ENCODE measurements at places on chromosomes 7 and 10.
A peak's percentile ranks its signal among the peaks of the same experiment; 100 is the strongest.

DNA sequence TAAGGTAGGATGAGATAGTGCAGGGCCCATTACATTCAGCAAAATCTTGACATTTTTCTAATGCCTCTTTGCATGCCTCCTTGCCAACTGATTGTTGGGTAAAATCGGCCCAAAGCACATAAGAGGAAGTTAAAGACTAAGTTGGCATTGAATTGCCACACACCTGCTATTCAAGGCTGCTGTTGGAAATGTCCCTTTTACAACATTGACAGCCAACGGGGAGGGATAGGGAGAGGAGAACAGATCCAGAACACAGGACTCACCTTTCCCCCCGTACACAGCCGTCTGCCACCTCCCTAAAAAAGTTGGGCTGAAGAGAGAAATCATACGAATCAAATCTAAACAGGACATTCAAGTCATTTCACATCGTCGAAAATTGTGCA is 695 bp downstream of the FAM237B start:
- DNase-seq, result no peak

DNA sequence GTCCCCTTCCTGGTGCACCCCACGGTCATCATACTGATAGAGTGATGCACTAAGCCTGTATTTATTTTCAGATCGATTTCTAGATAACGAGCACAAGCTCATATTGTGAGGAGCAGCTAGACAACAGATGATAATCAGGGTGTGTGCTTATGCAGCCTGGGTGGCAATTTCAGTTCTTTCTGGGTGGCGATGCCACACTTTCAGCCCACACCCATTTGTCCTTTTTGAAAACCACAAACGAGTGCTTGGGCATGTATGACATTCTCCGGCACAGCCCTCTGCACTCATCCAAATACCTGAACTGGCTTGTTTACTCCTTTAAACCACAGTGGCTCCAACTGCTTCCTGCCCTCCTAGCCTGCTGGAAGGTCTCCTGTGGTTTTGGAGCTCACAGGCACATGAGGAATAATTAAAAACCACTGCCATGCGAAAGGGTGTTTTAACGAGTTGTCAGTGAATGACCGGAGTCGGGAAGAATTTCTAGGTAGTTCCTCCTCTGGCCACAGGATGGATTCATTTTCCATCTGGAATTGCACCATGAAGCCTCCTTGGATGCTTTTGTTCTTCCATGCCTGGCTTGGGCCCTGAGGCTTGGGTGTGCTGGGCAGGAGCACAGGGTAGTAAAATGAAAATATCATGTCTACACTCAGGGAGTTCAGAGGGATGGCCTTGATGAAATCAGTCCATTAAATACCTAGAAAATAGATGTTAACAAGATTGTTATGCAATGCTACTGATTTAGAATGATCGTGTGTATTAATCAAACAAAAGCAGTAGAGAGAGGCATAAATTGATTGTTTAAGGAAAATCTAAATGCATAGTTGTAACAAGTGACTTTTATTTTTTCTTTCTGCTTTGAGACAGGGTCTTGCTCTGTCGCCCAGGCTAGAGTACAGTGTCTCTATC is 52.4 kb upstream of the ITGB1 start:
- DNase-seq, result no peak

DNA sequence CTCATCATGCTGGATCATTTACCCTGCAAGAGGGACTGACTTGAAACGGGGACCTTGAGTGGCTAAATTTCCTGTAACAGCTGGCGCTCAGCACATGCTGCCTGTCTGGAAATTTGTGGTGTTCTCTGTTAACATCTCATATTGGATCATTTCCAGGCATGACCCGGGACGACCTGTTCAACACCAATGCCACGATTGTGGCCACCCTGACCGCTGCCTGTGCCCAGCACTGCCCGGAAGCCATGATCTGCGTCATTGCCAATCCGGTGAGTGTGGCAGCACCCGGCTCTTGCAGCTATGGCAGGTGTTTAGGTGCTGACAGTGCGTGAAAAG is 9.9 kb downstream of the MDH2 start:
- no peak for DNase-seq

GRCh38 chr10:104297697-104298660 is 29.0 kb downstream of the GSTO2 start:
- DNase-seq, result no peak

DNA sequence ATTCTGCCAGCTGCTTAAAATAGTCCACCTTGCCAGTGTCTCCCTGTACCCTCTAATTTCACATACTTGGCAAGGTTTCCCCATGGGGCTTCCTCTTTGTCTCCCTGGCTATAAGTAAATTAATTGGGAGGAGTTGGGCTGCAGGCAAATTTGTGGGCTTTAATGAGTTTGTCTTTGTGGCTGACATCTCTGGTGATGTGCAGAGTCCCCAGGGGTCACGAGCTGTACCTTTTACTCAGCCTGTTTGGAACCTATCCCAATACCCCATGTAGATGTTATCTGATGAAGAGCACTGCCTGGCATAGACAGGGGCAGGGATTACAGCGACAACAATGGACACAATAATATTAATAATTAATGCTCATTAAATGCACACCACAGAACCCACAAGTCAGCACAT is 132.5 kb downstream of the SLIT1 start:
- DNase-seq, result no peak

DNA sequence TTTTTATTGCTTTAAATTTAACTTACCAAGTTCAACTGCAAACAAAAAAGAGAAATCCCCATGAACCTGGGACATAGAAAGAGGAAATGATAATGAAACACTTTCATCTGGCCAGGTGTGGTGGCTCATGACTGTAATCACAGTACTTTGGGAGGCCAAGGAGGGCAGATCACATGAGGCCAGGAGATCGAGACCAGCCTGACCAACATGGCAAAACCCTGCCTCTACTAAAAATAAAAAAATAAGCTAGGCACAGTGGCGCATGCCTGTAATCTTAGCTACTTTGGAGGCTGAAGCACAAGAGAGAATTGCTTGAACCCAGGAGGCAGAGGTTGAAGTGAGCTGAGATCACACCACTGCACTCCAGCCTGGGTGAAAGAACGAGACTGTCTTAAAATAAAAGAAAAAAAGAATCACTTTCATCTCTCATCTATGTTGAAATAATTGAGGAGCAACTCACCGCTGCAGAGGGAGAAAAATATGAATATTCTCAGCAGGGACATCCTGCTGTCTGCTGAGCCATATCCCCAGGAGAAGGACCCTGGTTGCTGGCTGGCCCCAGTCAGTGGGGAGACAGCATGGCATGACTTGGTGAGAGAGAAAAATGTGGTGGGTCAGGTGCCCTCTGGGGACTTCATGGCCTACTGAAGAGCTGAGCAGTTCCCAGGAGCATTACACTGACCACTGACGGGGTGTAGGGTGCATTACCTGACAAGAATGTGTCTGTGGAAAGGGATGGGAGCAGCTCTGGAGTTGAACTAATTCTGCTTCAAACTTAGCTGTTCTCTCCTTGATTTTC is 22.8 kb upstream of the TARP start:
- DNase-seq, result no peak

DNA sequence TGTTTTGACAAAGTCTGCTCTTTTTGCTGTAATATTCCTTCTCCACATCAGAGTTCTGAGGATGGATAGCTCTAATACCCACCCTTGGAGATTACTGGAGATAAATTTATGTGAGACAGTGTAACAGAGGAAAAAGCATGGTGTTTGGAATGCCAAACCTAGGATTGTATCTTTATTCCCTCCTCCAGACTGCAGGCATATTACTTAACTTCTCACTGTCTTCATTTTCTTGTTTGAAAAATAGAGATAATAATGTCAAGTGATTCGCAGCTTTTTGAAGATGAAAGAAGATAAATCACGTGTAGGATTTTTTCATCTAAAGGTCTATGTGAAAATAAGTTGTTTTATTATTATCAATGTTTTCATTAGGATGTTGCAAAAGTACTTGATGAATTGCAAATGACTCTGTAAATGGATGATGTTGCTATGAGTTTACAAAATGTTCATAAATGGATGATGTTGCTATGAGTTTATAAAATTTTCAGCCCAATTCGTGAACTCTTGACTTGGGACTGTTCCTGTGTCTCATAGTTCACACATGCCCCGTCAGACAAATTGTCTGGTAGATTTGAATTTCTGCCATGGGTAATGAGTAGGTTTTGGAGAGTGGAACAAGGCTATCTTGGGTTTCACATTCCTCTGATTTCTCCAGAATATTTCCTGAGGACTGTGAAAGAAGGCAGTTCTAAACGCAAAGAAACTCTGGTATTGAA is 113.1 kb upstream of the IGFBP3 start:
- DNase-seq, result no peak

DNA sequence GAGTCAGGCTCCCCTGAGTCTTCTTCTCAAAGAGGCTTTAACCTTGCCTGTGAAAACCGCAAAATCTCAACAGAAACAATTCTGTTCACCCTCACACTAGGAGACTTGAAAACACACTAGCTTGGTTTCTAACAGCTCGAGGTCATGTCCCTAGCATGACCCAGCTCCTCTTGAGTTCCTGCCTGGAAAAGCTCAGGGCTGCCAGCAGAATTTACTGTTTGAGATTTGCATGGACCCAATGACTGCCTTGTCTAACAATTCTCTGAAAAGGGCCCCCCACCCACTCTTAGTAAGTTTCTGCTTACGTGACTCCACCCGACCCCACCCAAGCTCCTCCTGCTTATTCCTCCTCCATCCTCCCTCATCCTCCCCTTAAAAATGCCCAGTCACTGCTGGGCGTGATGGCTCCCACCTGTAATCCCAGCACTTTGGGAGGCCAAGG is 85.1 kb upstream of the KMT2C start:
- DNase-seq, result no peak

- DNase-seq, result no peak
These were observed 553 bp downstream of the VDAC2 start for GRCh38 chr10:75211007-75211691.

- no peak for DNase-seq
These were observed 48.1 kb downstream of the ITPRID1 start for GRCh38 chr7:31562002-31562401.

- peak; percentile 5 for DNase-seq
These were observed 274.9 kb upstream of the GALNT17 start for GRCh38 chr7:70856901-70857630.

- no peak for DNase-seq
These were observed 147.9 kb downstream of the AVL9 start for GRCh38 chr7:32643194-32643593.

DNA sequence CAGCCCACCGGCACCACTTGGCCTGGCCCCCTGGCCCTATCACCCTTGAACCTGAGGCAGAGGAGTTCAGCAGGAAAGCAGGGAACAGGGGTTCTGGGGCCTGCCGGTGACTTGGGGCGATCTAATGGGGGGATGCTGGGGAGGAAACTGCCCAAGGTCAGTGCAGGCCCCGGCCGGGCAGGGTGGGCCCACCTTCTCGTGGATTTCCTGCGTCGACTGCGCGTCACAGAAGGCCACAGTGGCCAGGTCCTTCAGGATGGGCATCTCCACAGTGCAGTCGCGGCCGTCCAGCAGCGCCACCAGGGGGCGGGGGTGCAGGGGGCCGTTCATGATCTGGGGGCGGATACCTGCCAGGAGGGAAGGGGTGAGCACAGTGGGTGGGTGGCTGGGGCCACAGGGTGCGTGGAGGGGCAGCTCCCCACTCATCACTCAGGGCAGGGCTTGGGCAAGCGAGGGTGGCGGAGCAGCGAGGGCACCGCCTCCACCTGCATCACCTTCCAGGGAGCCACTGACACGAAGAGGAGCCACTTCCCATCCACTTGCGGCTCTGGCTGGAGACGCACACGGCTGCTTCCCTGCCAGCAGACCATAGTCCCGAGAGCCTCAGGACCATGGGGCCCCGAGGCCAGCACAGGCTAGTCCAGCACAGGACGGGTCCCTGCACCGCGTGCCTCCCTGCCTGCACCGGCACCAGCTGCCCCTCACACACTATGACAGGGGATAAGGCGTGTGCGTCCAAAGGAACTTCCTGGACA is 61.4 kb downstream of the ZRANB1 start:
- no peak for DNase-seq

DNA sequence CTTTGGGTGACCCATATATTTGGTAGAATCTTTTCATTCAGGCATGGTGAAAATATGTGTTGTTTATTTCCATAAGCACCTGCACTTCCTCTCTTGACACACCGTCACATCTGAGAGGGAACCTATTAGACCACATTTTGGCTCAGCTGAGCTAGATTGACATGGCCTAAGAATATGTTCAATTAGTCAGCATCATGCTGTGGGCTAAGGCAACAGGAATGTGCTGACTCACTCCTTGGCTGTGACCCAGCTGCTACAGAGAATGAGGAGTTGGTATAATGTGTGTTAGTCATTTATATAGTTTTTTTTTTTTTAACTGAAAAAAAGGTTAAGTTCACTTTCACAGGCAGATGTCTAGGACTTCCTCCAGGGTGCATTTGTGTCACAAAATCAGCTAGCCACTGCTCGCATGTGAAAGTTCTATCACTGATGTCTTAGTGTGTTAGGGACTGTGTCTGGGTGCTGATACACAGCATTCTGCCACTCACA is 180.6 kb downstream of the SEMA3E start:
- DNase-seq, result no peak

DNA sequence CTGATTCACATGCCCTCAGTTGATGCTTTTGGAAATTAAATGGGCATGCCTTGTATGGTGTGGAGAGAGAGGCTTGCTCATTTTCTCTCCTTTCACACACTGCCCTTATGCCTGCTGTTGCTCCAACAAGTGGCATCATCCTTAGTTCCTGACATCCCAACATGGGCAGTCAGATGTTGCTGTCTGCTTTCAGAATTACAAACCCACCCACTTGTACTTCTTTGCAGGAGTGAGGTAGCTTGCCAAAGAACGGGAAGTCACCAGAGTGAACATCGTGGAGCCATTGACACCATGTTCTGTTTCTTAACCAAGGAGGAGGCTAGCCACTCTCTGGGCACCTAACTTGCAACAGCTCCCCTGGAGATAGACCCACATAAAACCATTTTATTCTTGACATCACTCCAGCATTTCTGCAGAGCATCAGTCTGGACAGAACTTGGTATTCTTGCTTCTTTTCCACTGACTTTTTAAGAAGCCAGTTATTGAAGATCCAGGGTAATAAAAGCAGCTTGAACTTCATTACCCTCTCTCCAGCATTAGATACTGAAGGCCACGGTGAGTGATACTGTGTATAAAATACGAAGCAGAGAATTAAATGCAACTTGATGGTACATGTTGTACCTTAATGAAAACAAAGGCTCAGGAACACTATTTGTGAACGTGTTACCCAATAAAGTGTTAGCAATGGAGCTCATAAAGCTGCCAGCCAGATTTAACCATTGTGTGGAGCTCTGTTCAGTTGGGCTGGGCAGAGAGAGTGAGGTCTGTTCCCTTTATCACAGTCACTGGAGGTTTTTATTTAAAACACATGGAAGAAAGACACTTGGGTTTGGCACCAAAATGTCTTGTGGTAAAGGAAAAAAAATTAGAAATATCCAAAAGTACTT is 195.8 kb upstream of the HABP2 start:
- no peak for DNase-seq

DNA sequence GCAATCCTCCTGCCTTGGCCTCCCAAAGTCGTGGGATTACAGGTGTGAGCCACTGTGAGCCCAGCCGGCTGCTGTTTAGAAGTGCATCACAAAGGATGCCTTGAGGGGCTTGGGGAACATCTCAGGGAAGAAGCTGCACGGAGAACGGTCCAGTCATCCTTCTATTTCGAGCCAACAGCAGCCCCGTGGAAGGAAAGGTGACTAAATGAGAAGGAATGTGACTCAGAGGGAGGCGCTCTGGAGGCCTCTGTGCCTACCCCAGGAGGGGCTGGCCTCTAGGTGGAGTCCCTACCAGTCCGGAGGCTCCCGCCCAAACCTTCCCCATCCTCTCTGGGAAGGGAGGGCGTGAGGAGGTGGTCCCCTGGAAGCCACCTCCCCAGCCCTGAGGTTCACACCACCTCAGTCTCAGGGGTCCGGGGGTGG is 76.2 kb downstream of the CTBP2 start:
- no peak for DNase-seq
